ENCODE measurements at places on chromosomes 4 and X. TPM values are rescaled to one million over a fixed set of nuclear protein-coding genes. Genes with fewer than 3 reads are reported as not detected.

MAGED4B gene
- 56.5 TPM for polyA plus RNA-seq

DNA sequence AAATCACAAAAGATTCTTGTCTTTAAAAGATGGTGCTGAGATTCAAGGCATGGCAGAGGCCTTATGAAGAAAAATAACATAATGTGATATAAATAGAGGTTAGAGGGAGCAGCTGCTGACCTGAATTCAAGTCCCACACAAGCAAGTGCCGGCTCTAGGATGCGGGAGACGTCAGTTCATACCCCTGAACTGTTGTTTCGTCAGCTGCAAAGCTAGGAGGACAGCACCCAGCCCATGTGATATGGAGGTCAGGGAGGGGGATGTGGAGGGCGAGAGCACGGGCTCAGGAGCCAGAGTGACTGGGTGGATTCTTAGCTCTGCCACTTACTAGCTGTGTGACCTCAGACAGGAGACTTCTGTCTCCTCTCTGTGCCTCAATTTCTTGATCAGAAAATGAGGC, 77.9 kb downstream of the JAKMIP1 start:
- no peaks in the 10 kb centered on the region for H3K36me3 ChIP-seq
- H3K4me1 ChIP-seq: no peaks in the 10 kb centered on the region
- H3K4me3 ChIP-seq: no peak overlapping the region
- no peak for DNase-seq
- H3K27me3 ChIP-seq: no peaks in the 10 kb centered on the region

DNA sequence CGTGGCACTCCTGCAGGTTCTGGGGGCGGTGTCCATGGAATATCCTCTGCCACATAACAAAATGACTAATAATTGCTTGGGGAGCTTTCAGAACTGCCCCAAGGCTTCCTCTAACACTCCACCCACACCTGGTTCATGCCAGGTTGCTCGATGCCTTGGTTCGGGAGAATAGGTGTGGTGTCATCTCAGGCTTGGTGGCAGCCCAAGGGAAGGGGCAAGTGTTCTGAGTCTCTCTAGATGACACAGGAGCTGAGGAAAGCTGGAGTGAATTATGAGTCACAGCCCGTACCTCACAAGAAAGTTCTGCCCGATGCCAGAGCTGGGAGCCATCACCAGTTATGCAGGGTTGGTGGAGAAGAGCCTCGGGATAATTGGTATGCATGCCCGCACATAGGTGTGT, 14.7 kb downstream of the FTSJ1 start:
- peak; percentile 72 for DNase-seq
- no peaks in the 10 kb centered on the region for H3K36me3 ChIP-seq
- H3K27me3 ChIP-seq: no peaks in the 10 kb centered on the region

GRCh38 chrX:10769696-10770619, 149.6 kb upstream of the MID1 start:
- H3K4me3 ChIP-seq: peak overlapping the region; percentile 64
- H3K4me1 ChIP-seq: peaks cover 11% of the 10 kb centered on the region
- peak; percentile 57 for DNase-seq
- peak overlapping the region; percentile 72 for H3K27ac ChIP-seq

DNA sequence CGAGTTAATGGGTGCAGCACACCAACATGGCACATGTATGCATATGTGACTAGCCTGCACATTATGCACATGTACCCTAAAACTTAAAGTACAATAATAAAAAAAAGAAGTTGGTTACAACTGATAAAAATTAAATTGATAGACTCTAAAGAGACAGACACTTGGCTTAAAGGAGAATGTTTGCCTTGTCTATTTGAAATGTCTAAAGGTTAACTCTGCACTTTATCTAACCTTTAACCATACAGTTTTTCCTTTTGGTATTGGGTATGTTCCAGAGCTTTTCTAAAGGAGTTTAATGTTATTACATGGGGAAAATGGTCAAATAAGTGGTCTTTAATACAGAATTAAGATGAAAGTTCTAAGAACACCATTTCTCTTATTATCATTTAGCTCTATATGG, 145.1 kb upstream of the HCCS start:
- H3K27me3 ChIP-seq: no peaks in the 10 kb centered on the region
- H3K4me3 ChIP-seq: no peak overlapping the region
- no peak for DNase-seq
- H3K27ac ChIP-seq: no peak overlapping the region
- H3K4me1 ChIP-seq: no peaks in the 10 kb centered on the region
- H3K36me3 ChIP-seq: no peaks in the 10 kb centered on the region

DNA sequence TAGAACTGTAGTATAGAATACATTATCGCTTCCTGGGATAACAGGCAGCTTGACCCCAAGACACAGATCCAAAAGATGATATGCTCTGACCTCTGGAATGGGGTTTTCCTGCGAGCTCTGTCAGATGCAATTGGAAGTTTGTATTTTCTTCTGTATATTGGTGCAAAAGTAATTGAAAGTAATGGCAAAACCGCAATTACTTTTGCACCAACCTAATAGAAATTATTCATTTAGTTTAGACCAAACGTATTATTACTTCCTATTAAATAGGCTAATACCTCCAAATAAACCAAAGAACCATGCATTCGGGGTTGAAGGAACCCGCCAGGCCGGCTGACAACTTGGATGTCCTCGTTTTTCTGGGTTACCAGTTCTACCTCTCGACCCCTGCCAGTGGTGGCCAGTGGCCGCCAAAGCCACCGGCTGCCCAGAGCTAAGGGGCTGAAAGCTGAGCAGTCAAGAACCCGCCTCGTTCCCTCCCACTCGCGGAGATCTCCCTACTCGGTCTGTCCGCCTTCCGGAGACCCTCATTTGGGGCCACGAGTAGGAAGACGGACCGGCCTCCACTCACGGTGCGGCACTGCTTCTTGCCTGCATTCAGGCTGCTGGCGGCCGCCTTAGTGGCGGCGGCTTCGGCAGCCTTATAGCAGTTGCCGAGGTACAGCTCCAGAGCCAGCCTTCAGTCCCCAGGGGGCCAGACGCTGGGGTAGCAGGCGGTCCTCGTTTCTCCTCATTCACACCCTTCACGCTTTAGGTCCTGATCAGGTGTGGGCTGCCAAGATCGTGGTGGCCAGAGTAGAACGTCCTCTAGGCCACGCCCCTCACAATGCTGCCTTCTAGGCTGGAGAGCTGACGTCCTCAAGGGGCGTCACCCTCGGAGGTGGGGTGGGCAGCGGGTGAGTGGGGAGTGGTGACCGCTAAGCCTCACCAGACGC, 121.9 kb downstream of the RBMX2 start:
- no peak overlapping the region for H3K27ac ChIP-seq
- no peak for DNase-seq
- H3K4me1 ChIP-seq: no peaks in the 10 kb centered on the region
- no peaks in the 10 kb centered on the region for H3K27me3 ChIP-seq

Measured in GM23248 (cell line).